SK-MEL-5 (cell line): ENCODE measurements at places on chromosomes 13 and 19. TPM values are rescaled to one million over a fixed set of nuclear protein-coding genes. Genes with fewer than 3 reads are reported as not detected.

- DNase-seq: no peak
Observed at GRCh38 chr19:3608750-3609322, 2.2 kb upstream of the TBXA2R start.

GRCh38 chr19:48634424-48635262, 2.5 kb downstream of the DBP start:
- peak; percentile 96 for DNase-seq

Gene NCR1
- total RNA-seq: not detected in 2 replicates

- no peak for DNase-seq
Observed at GRCh38 chr13:23432626-23433025, 876 bp downstream of the SACS start.

- no peak for DNase-seq
Observed at GRCh38 chr13:27495551-27495950, 45.2 kb upstream of the MTIF3 start.

Gene ZNF726
- total RNA-seq: 1.6 and 2.3 TPM in 2 replicates

GRCh38 chr19:16088351-16089009, 12.2 kb downstream of the TPM4 start:
- DNase-seq: no peak

GRCh38 chr13:42991898-42992763, at the start of gene EPSTI1:
TSS of gene EPSTI1 (minus strand) at chr13:42992241. CDS start at chr13:42992165, 76 bp downstream.
- DNase-seq: no peak

DNA sequence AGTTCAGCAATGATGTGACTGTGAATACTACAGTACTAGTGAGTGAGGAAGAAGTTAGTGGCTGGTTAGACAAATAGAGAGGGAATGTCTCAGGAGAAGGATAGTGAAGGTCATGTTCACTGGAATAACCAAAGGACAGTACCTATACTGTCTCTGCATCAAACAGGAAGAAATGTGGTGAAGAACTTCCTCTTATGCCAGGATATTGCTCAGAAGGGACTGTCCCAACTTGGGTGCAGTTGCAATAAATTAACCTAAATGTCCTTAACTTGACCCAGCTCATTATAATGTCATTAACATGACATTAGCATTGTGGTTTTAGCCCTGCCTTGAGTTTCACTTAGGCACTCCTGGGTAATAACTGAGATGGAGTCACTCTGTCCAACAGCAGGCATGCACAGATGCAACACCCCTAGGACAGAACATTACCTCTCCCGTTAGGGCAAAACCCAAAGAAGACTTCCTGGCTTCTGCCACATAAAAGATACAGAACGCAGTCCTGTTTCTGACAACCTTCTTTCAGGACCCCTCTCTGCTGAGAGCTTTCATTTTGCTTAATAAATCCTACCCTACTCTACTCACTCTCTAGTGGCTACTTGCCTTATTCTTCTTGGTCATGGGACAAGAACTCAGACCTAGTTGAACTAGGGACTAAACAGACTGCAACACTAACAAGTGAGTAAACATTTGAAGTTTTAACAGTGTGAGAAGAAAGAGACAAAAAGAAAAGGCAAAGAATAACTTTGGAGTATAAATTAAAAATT, 1591.6 kb upstream of the MIR17HG start:
- DNase-seq: no peak

Gene ERCC5
- 42.5 and 52.0 TPM in 2 replicates for total RNA-seq

- DNase-seq: no peak
Observed at GRCh38 chr19:18029617-18030338, 21.8 kb downstream of the ARRDC2 start.

Gene SULT2A1
- total RNA-seq: 0.16 and 0.21 TPM in 2 replicates

- no peak for DNase-seq
Observed at GRCh38 chr13:73338389-73338788, 279.6 kb downstream of the KLF5 start.

Gene ZNF43
- total RNA-seq: 4.4 and 4.7 TPM in 2 replicates

Gene ZNF865
- 0.69 and 0.85 TPM in 2 replicates for total RNA-seq

Gene CAMSAP3
- 0.24 and 0.48 TPM in 2 replicates for total RNA-seq

DNA sequence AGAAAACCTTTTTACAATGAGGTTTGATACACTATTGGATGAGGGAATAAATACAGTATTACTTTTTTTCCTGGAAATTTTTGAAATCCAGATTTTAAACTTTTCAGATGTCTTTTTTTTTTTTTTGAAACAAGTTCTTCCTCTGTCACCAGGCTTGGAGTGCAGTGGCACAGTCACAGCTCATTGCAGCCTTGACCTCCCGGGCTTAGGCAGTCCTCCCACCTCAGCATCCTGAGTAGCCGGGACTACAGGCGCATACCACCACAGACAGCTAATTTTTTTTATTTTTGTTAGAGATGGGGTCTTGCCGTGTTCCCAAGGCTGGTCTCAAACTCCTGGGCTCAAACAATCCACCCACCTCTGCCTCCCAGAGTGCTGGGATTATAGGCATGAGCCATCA, 96.8 kb downstream of the RNF17 start:
- no peak for DNase-seq

DNA sequence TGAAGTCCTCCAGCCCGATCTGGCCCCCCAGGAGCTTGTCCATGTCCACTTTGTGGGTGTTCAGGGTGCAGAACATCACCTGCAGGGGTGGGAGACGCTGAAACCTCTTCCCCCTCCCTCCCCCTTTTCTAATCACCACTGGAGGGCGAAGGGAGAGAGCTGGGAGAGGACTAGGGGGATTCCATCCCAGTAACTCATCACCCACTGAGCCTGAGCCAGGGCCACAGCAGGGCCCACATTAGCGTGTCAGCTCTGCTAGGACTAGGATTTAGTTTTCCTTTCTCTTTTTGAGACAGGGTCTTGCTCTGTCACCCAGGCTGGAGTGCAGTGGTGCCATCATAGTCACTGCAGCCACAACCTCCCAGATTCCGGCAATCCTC, 5.5 kb upstream of the PTGER1 start:
- no peak for DNase-seq

DNA sequence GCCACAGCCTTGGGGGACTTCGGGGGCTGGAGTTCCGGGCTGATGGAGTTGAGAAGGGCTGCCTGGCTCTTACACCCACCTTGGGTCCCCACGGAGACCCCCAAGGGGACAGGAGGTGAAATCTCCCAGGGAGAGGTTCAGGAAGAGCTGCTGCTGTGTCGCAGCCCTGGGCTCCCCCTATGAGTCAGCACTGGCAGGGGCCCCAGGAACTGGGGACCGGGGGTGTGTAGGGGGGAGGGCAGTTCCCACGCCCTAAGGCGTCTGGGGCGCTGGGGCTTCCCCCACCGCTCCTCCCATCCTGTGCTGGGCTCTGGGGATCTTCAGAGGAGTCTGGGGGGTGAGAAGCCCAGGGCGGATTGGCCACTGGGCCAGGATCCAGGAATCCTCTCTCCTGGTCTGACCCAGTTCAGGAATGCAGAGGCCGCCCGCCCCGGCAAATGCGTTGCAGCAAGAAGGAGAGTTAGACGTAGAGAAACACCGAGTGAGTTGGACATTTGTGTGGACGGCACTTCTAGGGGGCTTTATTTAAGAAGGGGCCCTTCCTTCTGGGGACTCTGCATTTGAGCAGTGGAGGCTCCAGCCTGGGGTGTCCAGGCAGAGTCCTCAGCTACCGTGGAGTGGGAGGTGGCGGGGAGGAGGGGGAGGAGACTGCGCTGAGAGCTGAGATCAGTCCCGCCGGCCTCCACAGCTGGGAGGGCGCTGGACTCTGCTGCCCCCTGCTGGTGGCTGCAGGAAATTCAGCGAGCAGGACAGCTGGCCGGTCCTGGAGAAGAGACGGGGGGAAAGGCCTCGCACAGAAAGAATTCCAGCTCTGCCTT, 15.0 kb upstream of the NANOS3 start:
- DNase-seq: peak; percentile 81

DNA sequence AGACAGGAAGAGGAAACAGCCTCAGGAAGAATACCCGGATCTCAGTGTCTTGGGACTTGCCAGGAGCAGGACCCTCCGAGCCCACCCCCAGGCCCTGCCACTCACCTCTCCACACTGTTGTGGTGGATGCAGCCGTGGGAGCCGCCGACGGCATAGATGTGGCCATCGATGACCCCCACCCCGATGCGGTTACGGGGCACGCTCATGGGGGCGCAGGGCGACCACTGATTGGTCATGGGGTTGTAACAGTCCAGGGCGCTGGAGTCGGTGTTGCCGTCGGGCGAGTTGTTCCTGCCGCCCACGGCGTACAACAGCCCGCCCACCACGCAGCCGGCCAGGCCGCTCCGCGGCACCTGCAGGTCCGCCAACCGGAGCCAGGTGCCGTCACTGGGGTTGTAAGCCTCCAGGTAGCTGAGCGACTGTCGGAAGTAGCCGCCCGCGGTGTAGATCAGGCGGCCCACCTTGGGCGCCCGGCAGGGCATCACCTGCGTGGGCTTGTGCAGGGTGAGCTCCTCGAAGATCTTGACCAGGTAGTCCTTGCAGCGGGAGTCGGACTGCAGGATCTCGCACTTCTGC, 11.6 kb downstream of the KEAP1 start:
- no peak for DNase-seq

- no peak for DNase-seq
Observed at GRCh38 chr13:99977334-99977911, 4.2 kb upstream of the ZIC2 start.

GRCh38 chr13:71515744-71516038, 351.3 kb downstream of the DACH1 start:
- no peak for DNase-seq

- DNase-seq: peak; percentile 81
Observed at GRCh38 chr19:39397360-39398296, 6.5 kb downstream of the MED29 start.

GRCh38 chr19:28871099-28871725, 341.7 kb downstream of the UQCRFS1 start:
- DNase-seq: no peak

GRCh38 chr13:39148513-39148961, 110.3 kb downstream of the NHLRC3 start:
- no peak for DNase-seq

Gene MRPL57
- 33.6 and 39.7 TPM in 2 replicates for total RNA-seq

Gene MEF2B
- not detected in 2 replicates for total RNA-seq

Gene KLHL1
- total RNA-seq: 0.03 and 0.08 TPM in 2 replicates

GRCh38 chr19:17320435-17320834, 11.1 kb downstream of the DDA1 start:
- no peak for DNase-seq

Gene SERTAD1
- 6.6 and 8.9 TPM in 2 replicates for total RNA-seq

DNA sequence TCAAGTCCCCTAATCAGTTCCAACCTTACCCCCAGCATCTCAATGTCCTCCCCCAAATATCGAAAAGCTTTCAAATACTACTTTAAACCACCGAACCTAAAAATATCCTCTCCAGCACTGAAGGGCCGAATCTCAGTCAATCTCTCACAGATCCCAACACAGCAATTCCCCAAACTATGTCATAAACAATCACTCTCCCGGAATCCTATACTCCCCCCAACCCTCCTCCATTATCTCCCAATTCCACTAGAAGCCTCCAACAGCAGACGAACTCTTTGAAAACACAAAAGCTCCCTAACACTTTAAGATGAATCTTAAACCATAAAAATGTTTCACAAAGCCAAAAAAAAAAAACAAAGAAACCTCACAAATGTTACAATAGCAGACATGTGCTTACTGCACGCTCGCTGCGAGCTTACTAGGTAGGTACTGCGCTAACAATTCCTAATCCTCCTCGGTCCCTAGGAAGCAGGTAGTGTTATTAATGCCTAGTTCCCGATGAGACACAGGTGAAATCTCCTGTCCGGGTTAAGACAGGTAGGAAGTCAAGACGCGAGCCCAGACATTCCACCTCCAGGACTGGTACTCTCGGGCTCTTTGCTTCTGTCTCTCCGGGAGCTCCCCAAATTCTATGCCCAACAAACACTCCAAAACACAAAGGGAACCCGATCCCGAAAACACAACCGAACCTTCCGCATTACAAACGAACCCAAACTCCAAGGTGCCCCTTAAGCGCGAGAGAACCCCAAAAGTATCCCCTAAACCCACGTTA, 14.2 kb downstream of the FBXO46 start:
- no peak for DNase-seq

Gene SYNGR4
- not detected in 2 replicates for total RNA-seq

DNA sequence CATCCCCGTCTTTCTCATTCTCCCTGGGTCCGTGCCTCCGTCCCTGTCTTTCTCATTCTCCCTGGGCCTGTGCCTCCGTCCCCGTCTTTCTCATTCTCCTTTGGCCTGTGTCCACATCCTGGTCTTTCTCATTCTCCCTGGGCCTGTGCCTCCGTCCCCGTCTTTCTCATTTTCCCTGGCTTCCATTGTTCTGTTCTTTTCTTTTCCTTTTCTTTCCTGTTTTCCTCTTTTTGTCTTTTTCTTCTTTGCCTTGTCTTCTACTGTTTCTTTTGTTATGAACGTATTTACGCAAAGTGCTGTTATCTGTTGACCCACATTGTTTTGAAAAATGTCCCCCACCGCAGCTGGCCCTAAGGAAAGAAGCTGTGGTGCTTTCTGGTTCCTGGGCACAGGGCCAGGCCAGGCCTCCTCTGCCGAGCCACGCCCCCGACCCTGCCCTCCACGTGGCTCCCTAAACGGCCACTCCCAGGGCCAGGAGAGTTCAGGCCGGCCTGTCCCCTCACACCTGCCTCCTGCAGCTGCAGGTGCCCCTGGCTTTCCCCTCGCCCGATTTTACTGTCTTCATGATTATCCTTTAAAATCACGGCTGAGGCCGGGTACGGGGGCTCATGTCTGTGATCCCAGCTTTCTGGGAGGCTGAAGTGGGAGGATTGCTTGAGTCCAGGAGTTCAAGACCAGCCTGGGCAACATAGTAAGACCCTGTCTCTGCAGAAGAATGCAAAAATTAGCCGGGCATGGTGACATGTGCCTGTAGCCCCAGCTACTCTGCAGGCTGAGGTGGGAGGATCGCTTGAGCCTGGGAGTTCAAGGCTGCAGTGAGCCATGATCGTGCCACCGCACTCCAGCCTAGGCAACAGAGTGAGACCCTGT, 14.0 kb upstream of the TMPRSS9 start:
- DNase-seq: no peak

DNA sequence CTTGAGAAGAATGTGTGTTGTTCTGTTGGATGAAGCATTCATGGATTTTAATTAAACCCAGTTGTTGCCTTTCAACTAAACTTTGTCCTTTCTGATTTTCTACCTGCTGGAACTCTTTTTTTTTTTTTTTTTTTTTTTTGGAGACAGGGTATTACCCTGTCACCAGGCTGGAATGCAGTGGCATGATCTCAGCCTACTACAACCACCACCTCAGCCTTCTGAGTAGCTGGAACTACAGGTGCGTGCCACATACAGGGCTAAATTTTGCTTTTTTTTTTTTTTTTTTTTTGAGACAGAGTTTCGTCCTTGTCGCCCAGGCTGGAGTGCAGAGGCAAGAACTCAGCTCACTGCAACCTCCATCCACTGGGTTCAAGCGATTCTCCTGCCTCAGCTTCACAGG, 6.9 kb downstream of the ZNF791 start:
- no peak for DNase-seq
